Hippocampal formation (tissue), 2 donors: ENCODE measurements at places on chromosomes 12 and 14.
A peak's percentile ranks its signal among the peaks of the same experiment; 100 is the strongest.

DNA sequence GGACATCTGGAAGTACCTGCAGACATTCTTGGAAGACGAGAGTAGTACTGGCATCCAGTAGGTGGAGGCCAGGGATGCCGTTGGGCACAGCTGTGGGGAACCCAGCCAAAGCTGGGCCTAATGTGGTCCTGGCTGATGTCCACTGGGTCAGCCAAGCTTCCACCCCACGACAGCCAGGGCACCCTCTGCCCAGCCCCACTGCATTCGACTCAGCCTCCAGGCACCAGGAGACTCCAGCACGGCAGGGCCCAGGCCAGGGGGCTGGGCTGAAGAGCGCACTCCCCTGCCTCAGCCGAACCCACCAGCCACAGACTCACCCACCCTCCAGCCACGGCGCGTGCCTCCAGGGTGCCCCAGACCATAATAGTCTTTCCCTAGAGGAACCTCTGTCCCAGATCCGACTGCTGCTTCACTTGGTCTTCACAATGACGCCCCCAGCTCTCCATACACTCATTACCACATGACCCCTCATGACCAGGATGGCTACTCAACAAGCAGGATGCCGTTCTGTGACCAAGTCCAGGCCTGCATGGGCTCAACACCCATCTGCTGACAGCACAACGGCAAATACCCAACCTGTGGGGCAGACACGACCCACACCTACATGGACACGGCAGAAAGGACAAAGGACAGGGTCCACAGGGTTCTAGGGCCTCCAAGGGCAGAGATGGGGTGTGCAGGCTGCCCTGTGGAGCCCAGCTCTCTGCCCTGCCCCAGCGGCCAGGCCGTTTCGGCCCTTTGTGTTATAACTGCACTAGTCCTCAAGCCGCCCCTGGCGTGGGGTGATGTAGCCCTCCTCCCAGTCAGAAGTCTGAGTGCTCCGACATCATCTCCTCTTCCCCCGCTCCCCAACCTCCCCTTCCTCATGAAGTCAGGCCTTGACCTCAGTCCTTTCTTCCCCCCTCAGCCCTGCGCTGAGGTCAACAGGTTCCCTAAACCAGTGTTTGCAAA lies 22.8 kb downstream of the ITPK1 start:
- no peak for DNase-seq

DNA sequence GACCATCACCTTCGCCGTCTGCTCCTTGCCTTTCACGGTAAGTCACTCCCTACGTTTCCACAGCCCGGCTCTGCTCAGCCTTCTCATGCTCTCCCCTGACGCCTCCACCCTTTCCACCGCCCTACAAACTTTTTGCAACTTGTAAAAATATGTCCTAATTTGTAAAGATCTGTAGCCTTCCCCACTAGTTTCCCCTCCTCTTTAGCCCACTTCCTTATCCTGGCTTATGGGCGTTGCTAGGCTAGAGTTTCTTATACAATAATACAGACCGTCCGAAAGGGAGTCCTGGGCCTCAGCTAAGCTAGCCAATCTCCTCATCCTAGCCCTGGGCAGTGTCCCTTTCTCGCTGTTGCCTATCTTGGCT lies 1.2 kb downstream of the PTGER2 start:
- DNase-seq = no peak

GRCh38 chr12:31801872-31802271 lies 73.1 kb upstream of the AMN1 start:
- no peak for DNase-seq

DNA sequence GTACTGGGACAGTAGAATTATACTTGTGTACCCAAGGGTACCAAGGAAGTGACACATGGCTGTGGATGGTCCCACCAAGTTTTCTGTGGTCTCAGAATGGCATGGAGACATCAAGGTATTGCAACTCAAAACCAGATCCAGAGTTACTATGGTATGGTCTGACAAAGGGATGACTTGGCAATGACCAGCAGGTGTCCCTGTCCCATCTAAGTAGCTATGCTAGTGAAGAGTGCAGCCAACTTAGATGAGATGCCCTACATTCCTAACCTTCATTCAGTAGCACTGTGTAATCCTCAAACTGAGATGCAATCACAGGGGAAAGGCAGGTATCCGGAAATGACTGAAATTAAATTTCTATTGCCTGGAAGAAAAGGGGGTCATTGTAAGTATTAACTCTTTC lies 188.7 kb upstream of the TMEM260 start:
- DNase-seq = no peak

DNA sequence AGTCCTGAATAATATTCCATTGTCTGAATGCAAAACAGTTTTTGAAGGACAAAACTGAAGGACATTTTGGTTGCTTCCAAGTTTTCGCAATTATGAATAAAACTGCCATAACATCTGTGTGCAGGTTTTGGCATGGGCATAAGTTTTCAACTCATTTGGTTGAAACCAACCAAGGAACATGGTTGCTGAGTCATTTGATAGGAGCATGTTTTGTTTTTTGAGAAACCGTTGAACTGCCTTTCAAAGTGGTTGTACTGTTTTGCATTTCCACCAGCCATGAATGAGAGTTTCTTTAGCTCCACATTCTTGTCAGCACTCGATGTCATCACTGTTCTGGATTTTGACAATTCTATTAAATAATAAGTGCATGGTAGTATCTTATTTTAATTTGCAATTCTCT lies 23.0 kb upstream of the GSG1 start:
- no peak for DNase-seq

GRCh38 chr14:65354131-65354530 lies 58.4 kb upstream of the FUT8 start:
- no peak for DNase-seq

GRCh38 chr12:42663621-42664020 lies 74.1 kb upstream of the PRICKLE1 start:
- DNase-seq = no peak

DNA sequence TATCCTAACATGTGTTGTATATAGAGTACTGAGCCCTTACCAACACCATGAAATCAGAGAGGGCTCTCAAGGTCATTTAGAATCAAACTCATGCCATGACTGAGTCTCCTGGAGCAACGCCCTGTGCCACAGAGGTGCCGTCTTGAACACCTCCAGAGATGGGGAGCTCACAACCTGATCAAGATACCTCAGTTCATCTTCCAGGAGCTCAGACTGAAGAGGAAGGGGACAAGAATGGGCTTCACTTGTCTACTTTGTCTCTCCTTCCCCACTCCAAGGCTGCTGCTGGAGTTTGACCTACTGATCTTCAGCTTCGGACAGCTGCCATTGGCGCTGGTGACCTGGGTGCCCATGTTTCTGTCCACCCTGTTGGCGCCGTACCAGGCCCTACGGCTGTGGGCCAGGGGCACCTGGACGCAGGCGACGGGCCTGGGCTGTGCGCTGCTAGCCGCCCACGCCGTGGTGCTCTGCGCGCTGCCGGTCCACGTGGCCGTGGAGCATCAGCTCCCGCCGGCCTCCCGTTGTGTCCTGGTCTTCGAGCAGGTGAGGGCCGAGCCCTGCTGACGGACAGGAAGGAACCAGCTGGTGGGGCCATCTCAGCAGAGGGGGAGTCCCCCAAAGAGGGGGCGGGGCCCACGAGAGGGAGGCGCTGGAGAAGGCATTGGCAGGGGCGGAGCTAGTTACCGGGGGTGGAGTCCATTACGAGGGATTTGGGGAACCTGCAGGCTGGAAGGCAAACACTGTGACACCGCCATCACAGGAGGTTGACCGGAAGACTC lies 12.0 kb downstream of the SOAT2 start:
- no peak for DNase-seq

DNA sequence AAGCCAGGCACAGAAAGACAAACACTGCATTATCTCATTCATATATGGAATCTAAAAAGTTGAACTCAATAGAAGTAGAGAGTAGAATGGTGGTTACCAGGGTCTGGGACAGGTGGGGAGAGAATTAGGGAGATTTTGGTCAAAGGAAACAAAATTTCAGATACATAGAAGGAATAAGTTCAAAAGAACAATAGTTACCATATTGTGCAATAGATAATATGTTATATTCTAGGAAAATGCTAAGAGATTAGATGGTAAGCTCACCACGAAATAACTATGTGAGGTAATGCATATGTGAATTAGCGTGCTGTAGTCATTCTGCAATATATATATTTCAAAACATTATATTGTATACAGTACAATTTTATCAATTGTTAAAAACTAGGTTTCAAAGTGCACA lies 442.5 kb downstream of the KCNH5 start:
- no peak for DNase-seq

GRCh38 chr12:64323006-64323405 lies 67.6 kb downstream of the C12orf56 start:
- DNase-seq = no peak

DNA sequence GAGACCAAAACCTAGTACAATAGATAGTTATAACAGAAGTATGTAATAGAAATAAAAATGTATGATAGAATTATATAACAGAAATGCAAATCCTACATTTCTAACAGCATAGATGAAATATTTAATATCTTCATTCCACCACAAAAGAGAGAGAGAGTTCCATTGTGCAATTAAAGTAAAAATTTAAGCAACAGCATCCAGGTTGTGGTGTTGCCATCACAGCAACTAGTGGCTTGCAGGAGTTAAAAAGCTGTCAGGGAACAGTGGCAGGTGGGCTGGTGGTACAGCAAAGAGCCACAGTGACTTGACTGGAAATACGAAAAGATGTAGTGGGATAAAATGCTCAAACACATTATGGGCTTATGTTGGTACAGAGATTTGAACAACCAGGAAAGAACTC lies 57.1 kb upstream of the MDM1 start:
- DNase-seq = no peak

GRCh38 chr12:24947541-24948419 lies 1.1 kb downstream of the BCAT1 start:
- no peak for DNase-seq

GRCh38 chr12:23043646-23044045 lies 418.7 kb downstream of the ETNK1 start:
- DNase-seq = no peak

GRCh38 chr12:79191391-79191790 lies 326.8 kb downstream of the SYT1 start:
- DNase-seq = no peak

- DNase-seq = peak; percentile 29
Measured at GRCh38 chr12:69154585-69155363, 84.6 kb upstream of the CPSF6 start.

DNA sequence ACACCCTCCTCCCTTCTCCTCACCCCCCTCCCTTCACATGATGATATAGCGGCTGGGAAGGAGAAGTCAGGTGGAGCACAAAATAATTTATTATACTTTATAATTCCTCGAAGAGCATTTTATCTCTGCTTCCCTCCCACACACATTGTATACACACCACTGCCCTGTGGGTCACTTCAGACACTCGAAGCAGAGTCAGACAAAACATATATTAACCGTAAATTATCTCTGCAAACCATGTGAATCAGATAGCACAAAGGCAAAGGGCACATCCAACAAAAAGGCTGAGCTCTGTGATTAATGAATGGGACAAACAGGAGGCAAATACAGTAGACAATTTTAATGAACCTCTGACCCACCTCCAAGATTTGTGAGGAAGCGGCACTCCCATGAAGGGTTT lies 450.7 kb downstream of the GALC start:
- no peak for DNase-seq

- DNase-seq = no peak
Measured at GRCh38 chr12:10131111-10131690, 1.2 kb upstream of the CLEC7A start.

DNA sequence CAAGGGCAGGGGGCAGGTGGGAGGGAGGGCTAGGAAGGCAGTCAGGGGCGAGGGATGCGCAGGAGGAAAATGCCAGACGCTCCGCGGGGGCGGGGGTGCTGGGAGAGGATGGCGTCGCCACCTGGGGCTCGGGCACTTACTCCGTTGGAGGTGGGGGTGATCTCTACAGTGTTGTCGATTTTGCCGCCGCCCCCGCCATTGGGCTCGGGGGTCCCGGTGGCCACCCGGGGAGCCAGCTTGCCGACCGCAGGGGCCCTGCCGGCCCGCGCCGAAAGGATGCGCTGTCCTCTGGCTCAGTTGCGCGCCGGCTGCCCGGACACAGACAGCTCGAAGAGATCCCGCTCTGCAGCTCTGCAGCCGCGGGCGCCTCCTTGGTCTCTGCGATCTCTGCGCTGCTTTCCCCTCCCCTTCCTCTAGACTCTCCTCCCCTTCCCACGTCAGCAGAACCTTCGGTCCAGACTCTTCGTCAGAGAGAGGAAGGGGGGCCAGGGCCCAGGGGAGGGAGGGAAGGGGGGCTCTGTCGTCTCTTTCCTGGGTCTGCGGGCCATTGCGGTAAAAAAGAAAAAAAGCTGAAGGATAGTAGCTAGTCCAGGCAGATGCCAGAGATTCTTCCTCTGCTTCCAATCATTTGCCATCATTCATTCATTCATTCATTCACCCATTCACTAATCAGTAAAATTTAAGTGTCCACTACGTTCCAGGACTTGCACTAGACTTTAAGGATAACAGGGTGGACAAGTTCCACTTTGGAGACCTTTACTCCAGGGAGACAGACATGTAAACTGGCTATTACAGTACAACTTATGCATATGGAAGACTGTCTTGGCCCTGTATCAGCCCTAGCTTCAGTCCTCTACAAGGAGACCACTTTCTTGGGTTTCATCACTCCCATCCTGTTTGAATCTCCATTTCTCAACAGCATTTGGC lies at the start of gene SLC22A17:
SLC22A17 (minus strand) TSS at position 382 of the 927 bp plus-strand sequence.
- peak; percentile 93 for DNase-seq

GRCh38 chr12:9404469-9405260 lies 196.5 kb upstream of the PZP start:
- DNase-seq = no peak

DNA sequence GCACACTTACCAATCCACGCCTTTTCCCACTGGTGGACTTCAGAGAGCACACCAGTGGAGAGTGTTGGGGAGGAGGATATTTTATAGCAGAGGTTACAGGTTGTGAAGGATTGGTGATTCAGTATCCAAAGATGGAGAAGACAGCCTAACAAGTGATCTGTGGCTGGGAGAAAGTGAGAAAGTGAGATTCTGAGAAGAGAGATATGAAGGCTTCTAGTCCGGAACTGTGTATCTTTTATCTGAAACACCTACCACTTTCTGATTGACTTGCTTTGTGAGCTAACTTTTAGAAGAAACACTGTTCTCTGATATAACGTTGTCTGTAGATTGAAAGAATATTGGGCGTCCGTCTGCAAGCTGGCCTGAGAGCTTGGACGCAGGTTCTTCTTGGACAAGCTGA lies 24.0 kb downstream of the DYNC1H1 start:
- DNase-seq = no peak

DNA sequence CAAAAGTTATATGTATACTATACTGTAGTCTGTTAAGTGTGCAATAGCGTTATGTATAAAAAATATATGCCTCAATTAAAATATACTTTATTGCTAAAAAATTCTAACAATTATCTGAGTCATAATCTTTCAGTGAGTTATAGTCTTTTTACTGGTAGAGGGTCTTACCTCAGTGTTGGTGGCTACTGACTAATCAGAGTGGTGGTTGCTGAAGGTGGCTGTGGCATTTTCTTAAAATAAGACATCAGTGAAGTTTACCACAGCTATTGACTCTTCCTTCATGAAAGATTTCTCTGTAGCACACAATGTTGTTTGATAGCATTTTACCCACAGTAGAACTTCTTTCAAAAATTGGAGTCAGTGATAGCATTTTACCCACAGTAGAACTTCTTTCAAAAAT lies 23.4 kb downstream of the POLR3B start:
- DNase-seq = no peak

GRCh38 chr14:65637780-65638179 lies 225.2 kb downstream of the FUT8 start:
- DNase-seq = no peak
